ENCODE measurements at places on chromosomes 2 and 18.

DNA sequence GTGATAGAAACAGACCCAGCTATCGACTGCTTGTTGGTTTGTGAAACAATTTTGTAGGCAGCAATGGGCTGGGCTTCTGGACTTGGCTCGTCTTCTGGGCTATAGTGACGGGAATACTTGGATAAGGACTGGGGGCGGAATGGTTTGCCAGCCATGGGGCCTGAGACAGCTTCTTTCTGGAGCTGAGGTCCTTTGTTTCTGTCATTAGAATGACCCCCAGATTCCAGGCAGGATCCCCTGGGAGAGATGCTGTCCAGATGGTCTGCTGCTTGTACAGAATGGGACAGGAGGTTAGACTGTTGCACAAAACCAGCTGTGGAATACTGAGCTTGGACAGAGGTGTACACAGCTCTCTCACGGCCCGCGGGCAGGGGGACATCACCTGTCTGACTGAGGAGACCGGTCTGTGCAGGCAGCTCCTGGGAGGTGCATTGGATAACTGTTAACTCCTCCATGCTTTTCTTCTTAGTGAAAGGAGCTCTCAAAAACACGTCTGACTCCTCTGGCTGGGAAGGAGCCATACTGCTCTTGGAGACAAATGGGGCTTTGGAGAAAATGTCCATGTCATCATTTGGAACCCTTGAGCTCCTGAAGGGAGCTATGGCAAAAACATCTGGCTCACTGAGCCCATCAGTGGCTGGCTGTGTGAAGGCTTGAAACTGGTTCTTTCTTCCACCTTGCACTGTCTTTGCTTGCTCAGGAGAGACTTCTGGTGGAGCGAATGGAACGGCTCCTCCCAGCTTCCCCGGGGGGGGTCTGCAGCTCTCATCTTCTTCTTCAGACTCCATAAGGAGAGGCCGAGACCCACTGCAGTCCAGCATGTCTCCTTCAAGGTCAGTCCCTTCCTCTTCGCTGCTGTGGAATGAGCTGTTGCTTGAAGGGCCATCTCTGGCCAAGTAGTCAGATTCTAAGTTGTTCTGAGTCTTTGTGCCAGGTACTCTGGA lies 28.6 kb upstream of the NFU1 start:
- no peak for DNase-seq

GRCh38 chr2:17536416-17536815 lies 4.1 kb upstream of the VSNL1 start:
- DNase-seq = no peak

GRCh38 chr2:23803965-23804542 lies 122.9 kb downstream of the ATAD2B start:
- DNase-seq = peak; percentile 23

DNA sequence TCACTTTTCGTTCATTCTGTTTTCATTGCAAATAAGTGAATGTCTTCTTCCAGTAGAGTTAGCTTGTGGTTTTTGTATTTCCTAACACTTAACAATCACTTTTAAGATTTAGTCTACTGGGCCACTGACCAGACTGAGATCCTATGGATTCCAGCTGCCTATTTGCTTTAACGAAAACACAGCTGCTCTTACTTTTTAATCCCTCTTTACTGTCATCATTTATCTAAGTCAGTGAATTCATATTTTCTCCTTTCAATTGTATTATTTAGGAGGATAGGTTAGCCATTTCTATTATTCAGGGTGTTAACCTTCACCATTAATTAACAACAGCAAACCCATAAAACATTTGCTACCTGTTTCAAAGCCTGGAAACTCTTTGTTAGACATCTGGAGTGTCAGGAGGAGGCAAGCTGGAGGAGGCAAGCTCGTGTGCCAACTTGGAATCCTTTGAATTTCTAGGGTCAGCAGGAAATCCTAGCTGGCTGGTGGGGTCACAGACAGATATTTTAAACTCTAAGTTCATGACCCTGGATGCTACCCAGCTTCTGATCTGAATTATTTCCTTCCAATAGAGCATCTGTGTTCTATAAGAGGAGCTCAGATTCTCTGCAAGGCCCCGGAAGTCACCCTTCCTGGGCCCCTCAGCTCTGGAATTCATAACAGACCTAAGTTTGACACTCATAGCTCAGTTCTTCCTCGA lies 385.3 kb downstream of the RBM43 start:
- no peak for DNase-seq

GRCh38 chr18:4658804-4659203 lies 203.7 kb upstream of the DLGAP1 start:
- DNase-seq = no peak

DNA sequence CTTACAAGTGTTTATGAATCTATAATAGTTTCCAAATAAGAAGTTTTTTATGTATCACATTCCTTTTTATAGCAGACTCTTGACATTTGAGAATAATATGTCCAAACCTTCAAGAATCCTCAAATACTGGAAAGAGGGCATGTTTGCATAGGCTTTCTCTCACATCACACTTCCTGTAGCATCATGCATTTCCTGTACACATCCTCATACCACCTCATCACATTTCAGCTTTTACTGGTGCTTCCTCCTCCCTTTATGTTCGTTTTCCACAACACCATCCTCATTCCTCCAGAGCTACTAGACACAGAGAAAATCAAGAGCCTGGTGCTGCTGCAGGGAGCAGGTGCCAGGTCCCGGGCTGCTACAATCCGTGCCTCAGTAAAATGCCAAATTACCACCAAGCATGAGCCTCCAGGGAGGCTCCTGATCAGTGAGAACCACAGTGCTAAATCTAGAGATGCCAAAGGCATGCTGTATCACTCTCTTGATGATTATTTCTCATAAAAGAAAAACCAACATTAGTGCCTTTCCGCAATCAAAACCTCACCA lies 137.7 kb upstream of the CYP1B1 start:
- no peak for DNase-seq

GRCh38 chr2:203328760-203329540 lies 756 bp downstream of the ABI2 start:
- DNase-seq = peak; percentile 30

GRCh38 chr2:108165729-108166128 lies 74.0 kb upstream of the SULT1C3 start:
- no peak for DNase-seq

Data from fibroblast of skin of back (primary cell).